ENCODE measurements at places on chromosomes 7 and 10. TPM values are rescaled to one million over a fixed set of nuclear protein-coding genes. Genes with fewer than 3 reads are reported as not detected.

- DNase-seq, result no peak
Observed at GRCh38 chr7:155340071-155340531, 42.4 kb downstream of the INSIG1 start.

GRCh38 chr10:64463406-64463805 is 942.2 kb downstream of the REEP3 start:
- DNase-seq, result no peak

- no peak for DNase-seq
Observed at GRCh38 chr10:43082087-43082486, 5.2 kb downstream of the RET start.

- no peak for DNase-seq
Observed at GRCh38 chr10:97779492-97779891, 7.7 kb upstream of the SFRP5 start.

GRCh38 chr10:132632091-132632561 is 94.5 kb downstream of the INPP5A start:
- peak; percentile 52 for DNase-seq

DNA sequence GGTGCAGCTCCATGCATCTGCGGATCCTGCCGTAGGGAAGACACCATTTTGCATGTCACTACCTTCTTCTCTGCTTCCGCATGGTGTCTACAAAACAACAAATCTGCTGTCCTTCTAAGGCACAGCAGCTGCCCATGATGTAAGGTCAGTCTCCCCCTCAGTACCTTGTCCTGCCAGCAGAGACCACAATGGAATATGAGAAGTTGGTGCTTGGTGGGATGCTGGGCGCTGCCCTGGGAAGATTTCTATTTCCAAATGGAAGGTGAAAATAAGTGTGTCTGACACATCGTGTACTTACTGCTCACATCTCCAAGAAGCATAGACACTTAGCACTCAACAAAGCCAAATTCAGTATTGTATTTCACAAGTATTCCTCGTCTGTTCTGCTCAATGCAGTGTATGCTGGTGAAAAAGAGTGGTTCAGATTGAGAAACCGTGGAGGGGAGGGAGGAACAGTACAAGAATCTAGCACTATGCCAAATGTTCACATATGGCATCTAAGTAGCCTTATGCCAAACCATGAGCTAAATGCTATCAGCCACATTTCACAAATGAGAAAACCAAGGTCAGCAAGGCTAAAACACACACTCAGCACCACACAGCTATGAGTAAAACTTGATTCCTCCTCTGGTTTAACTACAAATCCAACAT is 95.0 kb downstream of the GRB10 start:
- DNase-seq, result no peak

GRCh38 chr7:33471636-33472242 is 342.4 kb downstream of the BBS9 start:
- DNase-seq, result no peak

GRCh38 chr7:30805081-30805691 is 34.0 kb downstream of the MINDY4 start:
- peak; percentile 19 for DNase-seq

- DNase-seq, result no peak
Observed at GRCh38 chr10:42574336-42574735, 64.0 kb downstream of the ZNF33B start.

GRCh38 chr10:22391600-22391999 is 46.3 kb downstream of the SPAG6 start:
- DNase-seq, result no peak

- DNase-seq, result no peak
Observed at GRCh38 chr10:33132626-33133025, 174.6 kb upstream of the ITGB1 start.

GRCh38 chr7:99404235-99404976 is 4.0 kb downstream of the PDAP1 start:
- DNase-seq, result no peak

- DNase-seq, result no peak
Observed at GRCh38 chr10:124663766-124664360, 80.3 kb downstream of the FAM53B start.

DNA sequence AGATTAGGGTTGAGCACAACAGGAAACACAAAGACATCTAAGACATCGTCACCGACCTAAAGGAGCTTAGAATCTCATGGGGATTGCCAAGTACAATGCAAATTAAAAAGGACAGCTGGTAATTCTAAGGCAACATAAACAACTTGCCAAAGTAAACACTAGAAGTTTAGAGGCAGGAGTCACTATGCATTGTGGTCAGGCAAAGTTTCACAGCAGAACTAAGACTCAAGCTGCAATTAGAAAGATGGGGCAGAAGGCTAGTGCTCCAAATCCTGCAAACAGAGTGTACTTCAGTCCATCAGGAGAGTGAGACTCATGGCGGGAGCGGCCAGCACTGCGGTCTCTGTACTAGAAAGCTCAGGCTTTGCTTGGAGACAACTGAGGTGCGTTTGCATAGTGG is 52.7 kb downstream of the HIPK2 start:
- no peak for DNase-seq

DNA sequence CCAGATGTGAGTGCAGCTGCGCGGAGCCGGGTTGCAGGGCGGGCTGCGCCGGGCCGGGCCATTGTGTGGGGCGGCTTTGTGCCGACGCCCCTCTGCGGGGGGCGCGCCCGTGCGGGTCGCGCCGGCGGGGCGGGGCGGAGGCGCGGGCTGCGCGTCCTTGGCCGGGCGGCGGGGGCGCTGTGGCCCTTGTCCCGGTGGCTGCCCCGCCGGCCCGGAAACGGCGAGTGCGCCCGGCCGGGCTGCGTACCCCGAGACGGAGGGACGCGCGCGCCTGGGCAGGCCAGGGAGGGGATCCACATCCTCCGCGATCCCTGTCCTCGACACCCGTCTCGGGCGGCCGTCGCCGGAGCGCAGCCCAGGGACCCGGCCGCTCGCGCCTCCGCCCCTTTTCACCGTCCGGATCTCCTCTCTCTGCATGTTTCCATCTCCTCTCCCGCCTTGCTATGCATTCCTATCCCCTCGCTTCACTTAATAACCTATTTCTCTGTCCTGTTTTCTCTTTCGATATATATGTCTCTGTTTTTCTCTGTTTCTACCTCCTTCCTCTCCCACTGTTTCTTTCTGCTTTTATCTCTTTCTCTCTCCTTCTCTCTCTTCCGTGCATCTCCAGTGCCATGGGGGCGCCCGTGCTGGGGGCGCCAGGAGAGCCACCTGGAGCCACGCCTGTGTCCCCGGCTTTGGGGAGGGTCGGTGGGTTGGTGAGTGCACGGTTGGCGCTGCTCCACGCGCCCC is 765 bp downstream of the PFKFB3 start:
- peak; percentile 69 for DNase-seq

CCDC6 gene
- total RNA-seq, result 29.9 TPM

ENO4 gene
- not detected for total RNA-seq

SLC16A9 gene
- 0.84 TPM for total RNA-seq

PTN gene
- total RNA-seq, result 0.32 TPM

IL2RA gene
- 0.13 TPM for total RNA-seq

MICALL2 gene
- total RNA-seq, result 4.6 TPM

TMEM270 gene
- total RNA-seq, result not detected

TMEM176B gene
- 15.9 TPM for total RNA-seq

All from psoas muscle (tissue), 8 donors.